ENCODE measurements at places on chromosomes 12 and 14.

GRCh38 chr12:51382173-51382572, 9.0 kb downstream of the GALNT6 start:
- no peak for DNase-seq

- no peak for DNase-seq
These were observed 325.1 kb downstream of the ALG10 start for GRCh38 chr12:34347367-34347766.

DNA sequence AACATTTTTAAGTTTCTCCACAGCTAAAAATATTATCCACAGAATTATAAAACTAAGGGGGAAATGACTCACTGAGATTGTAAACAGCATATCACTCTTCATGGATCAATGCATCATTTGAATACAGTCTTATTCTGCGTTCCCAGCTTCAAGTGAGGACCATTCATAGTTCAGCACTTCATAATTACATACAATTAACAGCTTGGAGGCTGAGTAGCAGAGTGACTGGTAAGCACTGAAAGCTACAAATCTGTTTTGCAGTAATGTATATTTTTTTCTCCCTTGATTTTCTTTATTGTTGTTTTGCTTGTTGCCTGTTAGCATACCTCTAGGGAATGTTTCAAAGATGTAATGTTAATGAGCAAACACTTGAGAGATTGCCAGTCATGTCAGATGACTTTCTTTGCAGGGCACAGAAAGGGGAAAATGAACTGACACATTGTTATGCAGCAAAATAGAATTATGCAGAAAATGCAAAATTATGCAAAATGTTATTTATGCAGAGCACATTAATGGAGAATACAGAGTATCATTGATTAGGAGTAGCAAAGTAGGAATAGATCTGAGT, 138.6 kb downstream of the RPS29 start:
- no peak for DNase-seq

GRCh38 chr14:61811882-61812346, 49.7 kb downstream of the SNAPC1 start:
- no peak for DNase-seq

DNA sequence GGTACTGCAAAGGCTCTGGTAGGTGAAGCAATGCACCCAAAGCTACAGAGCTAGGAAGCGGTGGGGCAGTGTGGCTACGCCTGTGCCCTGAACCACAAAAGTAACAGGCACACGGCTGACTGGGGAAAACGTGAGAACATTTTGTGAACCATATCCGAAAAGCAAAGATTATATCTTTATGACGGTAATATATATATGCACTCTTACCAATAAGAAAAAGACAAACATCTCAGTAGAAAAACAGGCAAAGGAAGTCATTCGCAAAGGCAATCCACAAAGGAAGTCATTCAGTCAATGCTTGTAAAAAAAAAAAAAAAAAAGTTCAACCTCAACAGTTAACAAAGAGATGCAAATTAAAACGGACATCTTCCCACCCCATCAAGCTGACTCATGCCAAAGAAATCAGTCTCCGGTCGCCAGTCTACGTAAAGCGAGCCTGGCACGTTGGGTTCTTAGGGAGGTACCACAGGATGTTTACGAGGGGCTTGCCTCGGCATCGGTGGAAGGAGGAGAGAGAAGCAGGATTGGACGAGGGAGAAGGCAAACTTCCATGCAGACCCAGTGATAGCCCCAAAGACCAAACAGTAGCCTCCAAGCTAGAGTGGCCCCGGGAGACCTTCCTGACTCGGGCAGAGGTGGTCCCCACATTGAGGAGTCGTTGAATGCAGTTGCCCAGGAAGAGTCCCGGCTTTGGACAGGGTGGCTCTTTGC, 39.4 kb upstream of the PPP2R5C start:
- DNase-seq: peak; percentile 47

GRCh38 chr14:98770151-98770550, 501.8 kb downstream of the BCL11B start:
- DNase-seq: no peak

GRCh38 chr14:37652042-37652441, 56.6 kb downstream of the TTC6 start:
- DNase-seq: no peak

GRCh38 chr12:24206621-24207020, 257.2 kb upstream of the SOX5 start:
- DNase-seq: no peak

- no peak for DNase-seq
These were observed 5.6 kb downstream of the MSI1 start for GRCh38 chr12:120363274-120363855.

DNA sequence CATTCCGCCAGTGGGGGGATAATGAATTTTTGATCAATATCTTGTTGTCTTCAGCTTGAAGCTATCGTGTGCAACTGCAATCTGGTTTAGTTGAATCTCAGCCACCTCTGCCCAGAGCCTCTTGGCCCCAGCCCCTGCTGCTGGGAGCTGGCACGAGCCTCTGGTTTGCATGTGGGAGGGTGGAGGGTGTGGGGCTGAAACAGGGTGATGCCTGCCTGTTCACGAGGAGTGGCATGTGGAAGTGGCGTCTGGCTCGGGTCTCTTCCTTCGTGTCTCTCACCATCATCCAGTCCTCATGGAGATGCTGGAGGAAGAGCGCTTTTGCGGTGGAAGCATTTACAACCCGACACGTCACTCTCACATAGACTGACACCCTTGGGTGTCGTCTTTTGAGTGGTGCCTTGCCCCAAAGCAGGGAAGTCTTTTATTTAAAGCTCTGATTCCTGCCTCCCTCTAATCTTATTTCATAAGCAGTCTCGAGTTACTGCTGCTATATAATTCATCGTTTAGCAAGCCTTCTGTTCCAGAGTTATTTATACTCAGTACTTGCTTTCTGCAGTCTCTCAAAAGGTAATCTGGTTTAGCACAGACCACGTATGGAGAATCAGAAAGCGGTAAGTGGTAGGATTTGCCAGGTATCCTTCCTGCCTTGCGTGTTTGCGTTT, 64.5 kb downstream of the AACS start:
- DNase-seq: no peak

DNA sequence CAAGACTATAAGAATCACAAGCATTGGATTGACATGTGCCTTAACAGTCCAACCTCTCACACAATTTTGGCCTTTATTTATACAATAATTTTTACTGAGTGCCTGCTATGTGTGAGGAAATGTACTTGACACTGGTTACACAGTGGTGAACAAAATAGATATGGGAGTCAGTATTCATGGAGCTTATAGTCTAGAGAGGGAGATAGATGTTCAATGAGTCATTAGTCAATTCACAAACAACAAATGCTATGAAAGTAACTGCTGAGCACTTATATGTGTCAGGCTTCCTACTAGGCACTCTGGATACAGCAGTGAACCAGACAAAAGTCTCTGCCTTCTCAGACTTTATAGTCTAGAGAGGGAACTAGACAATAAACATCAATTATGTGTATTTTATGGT, 3.7 kb downstream of the CFAP54 start:
- no peak for DNase-seq

- DNase-seq: no peak
These were observed 24.8 kb downstream of the LRRIQ1 start for GRCh38 chr12:85060916-85061315.

- no peak for DNase-seq
These were observed 103.9 kb upstream of the TMEM132C start for GRCh38 chr12:128163086-128163485.

GRCh38 chr14:57046175-57046574, 222.5 kb downstream of the EXOC5 start:
- DNase-seq: no peak

DNA sequence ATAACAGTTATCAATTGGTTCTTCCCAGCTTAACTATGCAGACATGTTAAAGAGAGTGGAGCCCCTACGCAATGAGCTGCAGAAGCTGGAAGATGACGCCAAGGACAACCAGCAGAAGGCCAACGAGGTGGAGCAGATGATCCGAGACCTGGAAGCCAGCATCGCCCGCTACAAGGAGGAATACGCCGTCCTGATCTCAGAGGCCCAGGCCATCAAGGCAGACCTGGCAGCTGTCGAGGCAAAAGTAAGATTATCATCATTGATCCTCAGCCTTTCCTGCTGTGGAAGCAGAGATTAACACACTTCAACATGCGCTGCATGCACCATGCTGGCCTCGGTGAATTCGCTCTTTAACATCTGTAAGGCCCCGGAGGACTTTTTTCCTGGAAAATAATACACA, 53.6 kb downstream of the HSP90AA1 start:
- no peak for DNase-seq

GRCh38 chr12:55829967-55830600, 697 bp upstream of the DNAJC14 start:
- no peak for DNase-seq

GRCh38 chr12:125314051-125314755, 249.0 kb downstream of the AACS start:
- no peak for DNase-seq

GRCh38 chr14:69964841-69965240, 85.6 kb downstream of the SMOC1 start:
- DNase-seq: no peak

GRCh38 chr12:54215989-54216796, 27.4 kb upstream of the SMUG1 start:
- no peak for DNase-seq

DNA sequence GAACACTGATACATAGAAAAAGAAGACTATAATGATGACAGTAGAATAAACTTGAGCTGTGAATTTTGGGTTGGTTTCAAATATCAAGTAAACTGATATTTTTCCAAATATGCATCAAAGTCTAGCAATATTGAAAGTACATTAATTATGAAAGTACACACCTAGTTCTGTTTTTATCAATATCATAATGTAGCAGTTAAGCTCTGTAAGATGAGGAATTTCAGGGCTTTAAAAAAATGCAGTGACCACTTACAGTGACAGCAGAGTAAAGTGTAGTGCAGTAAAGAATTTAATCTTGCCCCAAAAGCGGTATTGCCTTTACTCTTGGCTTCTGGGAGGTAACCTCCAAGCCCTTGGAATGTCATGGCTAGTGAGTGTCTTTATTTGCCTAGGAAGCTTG, 102.9 kb upstream of the ABCD2 start:
- DNase-seq: no peak

- no peak for DNase-seq
These were observed 14.4 kb upstream of the CDK17 start for GRCh38 chr12:96414637-96415036.

DNA sequence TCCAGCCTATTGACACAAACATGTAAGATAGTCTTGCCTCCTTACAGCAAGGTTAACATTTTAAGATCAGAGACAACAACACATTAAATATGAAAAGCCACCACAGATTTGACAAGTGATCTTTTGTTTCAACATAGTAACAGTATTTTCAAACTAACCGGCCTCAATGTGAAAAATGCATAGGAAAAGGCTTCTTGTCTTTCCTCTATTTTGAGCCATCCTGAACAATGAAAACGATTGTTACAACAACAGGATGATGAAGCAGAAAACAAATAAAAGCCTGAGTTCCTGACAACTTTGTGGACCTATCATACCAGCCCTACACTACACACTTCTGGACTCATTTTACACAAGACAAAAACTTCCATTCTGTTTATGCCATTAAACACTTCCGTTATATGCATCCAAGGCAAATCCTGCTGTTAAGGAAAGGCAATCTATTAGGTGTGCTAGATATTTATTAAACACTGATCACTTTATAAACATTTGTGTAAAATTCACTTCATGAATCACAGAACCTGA, 37.3 kb downstream of the BAZ1A start:
- no peak for DNase-seq

DNA sequence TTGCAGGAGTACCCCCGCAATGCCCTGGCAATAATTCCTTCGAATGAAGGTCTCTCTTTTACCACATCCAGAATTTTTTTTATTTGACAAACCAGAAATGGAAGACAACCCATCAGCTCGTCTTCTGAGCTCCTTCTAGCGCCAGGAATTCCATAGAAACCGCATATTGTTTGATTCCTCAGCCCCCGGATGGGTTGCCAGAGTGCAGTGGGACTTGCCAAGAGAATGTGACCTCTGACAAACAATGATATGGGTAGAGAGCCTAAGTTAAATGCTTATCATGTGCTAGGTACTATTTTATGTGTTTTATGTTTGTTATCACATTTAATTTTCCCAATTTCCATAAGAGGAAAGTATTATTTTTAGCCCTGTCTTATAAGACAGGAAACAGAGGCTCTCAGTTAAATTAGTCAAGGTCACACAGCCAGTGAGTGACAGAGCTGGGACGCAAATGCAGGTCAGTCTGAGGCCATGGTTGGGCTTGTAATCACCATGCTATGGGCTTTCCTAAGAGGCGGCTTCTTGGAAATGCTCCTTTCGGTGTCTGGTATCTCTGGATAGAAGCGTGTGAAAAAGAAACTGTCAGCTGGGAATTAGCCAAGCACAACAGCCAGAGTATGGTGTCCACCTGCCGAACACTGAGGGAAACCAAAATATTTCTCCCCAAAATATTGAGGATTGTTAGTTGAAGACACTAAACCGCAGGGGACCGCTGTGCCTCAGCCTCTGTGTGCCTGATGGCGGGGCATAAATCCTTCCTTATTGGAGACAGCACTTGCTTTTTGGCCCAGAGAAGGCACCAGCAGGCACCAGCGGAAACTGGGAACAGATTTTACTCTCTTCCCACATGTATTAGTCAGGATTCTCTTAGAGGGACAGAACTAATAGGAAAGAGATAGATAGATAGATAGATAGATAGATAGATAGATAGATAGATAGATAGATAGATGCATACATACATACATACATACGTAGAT, 29.4 kb upstream of the ETFBKMT start:
- no peak for DNase-seq

- DNase-seq: no peak
These were observed 3.5 kb downstream of the MYF6 start for GRCh38 chr12:80710727-80711449.

DNA sequence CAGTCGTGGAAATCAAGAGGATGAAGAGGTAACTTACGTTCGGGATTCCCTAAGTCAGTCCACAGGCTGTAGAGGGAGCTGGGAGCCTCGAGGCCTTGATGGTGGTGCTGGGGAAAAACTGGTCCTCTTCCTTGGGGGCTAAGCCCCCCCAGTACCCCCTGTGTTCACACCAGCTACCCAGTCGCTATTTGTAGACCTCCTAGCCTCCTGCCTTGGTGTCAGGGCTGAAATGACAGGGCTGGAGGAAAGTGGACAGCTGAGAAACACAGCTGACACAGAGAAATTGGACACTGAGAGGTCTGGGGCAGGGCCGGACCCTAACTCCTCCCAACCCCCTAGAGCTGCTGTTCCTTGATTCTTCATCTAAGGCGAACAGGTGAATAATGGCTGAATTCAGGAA, at the start of gene STAC3:
Gene STAC3 (minus strand): TSS at position 232 of the 400 bp plus-strand sequence. CDS start 1,551 bp downstream, outside the sequence.
- no peak for DNase-seq

DNA sequence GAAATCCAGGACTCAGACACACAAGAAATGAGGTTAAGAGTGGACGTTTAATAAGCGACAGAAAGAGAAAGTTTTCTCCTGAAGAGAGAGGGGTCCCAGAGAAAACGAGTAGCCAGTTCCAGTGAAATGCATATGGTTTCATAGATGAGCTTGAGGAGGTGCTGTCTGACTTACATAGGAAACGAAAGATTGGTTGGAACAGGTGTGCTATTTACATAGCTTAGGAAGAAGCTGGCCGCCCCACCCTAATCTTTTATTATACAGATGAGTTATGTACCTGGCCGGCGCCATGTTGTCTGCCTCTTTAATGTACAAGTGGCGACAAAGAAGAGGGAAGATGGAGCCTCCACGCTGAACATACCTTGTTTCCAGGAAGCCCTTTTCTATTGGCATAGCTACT, 223.0 kb downstream of the SLC6A15 start:
- no peak for DNase-seq
